ENCODE measurements at places on chromosomes 3 and 15. TPM values are rescaled to one million over a fixed set of nuclear protein-coding genes. Genes with fewer than 3 reads are reported as not detected.
A peak's percentile ranks its signal among the peaks of the same experiment; 100 is the strongest.

DNA sequence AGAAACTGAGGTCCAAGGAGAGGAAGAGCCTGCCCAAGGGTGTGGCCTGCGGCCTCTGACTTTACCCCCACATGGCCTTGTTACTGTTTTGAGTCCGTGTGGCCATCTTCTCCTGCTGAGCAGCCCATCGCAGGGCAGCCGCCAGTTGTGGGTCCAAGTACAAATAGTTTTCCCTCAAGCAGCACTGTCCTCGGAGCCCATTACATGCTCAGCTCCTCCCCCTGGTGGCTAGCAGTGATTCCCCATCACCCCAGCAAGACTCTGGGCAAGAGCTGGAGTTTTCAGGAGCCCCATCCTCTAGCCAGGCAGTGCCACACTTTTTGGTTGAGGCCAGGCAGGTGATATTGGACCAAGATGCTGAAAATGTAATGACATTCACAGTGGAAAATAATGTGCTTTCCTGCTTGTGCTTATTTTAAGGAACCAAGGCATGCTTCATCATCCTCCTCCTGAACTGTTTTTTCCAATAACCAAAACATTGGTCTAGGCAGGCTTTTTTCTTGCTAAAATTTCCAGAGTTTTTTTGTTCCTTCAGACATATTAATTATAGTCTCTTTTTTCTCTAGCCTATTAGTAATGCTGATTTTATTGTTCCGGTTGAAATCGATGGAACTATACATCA, 23.2 kb upstream of the VILL start:
- H3K36me3 ChIP-seq = no peaks in the 10 kb centered on the region
- H3K27ac ChIP-seq = no peak overlapping the region
- peak; percentile 26 for DNase-seq
- no peaks in the 10 kb centered on the region for H3K4me1 ChIP-seq
- H3K27me3 ChIP-seq = no peaks in the 10 kb centered on the region

DNA sequence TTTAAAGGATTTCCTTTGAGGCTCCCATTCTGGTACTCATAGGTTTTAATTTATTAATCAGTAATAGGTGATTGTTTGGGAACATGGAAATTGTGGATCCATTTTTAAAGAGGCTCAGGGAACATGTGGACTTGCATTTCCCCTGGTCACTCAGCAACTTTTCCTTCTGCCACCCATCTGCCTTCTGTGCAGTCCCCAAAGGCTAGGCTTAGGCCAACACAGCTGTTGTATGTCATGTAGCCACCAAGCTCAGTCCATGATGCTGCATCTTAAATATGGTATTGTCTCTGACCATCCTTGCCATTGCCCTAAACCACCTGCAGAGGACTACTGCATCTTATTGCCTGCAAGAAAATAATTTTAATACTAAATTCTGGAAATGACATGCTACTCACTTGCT, 416.7 kb upstream of the SEMA6D start:
- no peaks in the 10 kb centered on the region for H3K27me3 ChIP-seq
- H3K27ac ChIP-seq = no peak overlapping the region
- H3K4me3 ChIP-seq = no peak overlapping the region
- DNase-seq = no peak
- H3K36me3 ChIP-seq = no peaks in the 10 kb centered on the region

DNA sequence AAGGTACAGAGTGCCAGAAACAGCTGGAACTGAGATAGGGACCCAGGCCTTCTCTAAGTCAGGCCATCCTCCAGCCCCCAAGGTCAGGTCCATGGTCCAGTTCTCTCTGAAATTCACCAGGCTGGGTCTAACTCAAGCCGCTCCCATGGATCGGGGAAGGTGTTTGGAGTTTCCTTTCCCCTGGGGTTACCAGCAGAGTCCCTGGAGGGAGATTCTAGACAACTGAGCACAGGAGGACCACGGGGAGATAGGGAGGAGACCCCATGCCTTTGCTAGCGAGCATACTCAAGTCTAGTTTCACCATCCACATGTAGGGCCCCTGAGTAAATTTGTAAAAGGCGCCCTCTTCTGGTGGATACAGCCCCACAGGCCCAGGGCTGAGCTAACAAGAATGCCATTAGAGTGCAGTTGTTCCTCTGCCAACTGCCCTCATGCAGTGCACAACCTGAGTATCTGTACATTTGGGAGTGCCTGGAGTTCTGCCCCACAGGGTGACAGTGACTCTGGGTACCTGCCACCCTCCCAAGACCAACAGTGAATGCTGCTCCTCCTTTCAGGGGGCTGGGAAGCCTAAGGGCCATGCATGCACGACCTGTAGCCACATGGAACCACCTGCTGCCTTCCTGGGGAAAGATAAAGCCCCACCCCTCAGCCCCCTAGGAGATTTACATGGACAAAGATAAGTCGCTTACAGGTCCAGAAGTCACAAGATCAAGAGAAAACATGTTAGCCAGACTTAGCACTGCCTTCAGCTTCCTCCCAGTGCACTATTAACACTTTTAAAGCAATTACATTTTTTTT, 89.0 kb downstream of the IQSEC1 start:
- no peak overlapping the region for H3K4me3 ChIP-seq
- no peaks in the 10 kb centered on the region for H3K36me3 ChIP-seq
- H3K27me3 ChIP-seq = no peaks in the 10 kb centered on the region
- H3K27ac ChIP-seq = no peak overlapping the region
- no peaks in the 10 kb centered on the region for H3K4me1 ChIP-seq

- DNase-seq = peak; percentile 79
- peak overlapping the region; percentile 41 for H3K27ac ChIP-seq
- H3K27me3 ChIP-seq = no peaks in the 10 kb centered on the region
- peaks cover 25% of the 10 kb centered on the region for H3K4me1 ChIP-seq
- H3K36me3 ChIP-seq = no peaks in the 10 kb centered on the region
- no peak overlapping the region for H3K4me3 ChIP-seq
Measured at GRCh38 chr3:127172781-127173515, 20.0 kb upstream of the PRR23E start.

GRCh38 chr15:88115486-88116152, 140.9 kb downstream of the NTRK3 start:
- DNase-seq = peak; percentile 56
- H3K27ac ChIP-seq = no peak overlapping the region
- no peaks in the 10 kb centered on the region for H3K4me1 ChIP-seq
- H3K27me3 ChIP-seq = no peaks in the 10 kb centered on the region
- H3K4me3 ChIP-seq = no peak overlapping the region
- no peaks in the 10 kb centered on the region for H3K36me3 ChIP-seq

DNA sequence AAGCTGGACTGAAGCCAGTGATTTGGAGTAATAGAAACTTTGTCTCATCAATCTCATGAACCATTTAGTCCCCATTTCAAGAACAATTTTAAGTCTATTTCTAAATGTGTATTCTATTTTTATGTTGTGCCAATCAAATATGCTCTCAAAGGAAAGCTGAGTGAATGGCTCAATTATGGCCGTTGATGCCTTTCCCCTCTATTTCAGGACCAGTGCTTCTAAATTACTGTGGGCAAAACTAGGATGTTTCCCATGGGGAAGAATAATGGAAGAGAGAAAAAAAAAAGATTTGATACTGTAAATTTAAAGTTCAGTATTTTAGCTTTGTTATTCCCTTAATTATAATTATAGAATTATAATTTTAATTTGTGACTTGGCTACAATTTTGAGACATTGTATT, 110.1 kb downstream of the CADM2 start:
- DNase-seq = no peak
- H3K4me1 ChIP-seq = no peaks in the 10 kb centered on the region
- H3K4me3 ChIP-seq = no peak overlapping the region
- no peaks in the 10 kb centered on the region for H3K36me3 ChIP-seq
- no peak overlapping the region for H3K27ac ChIP-seq

- no peak overlapping the region for H3K4me3 ChIP-seq
- no peaks in the 10 kb centered on the region for H3K4me1 ChIP-seq
- no peaks in the 10 kb centered on the region for H3K36me3 ChIP-seq
- DNase-seq = no peak
- H3K27ac ChIP-seq = no peak overlapping the region
Measured at GRCh38 chr3:75015280-75015679, 400.8 kb upstream of the CNTN3 start.

DNA sequence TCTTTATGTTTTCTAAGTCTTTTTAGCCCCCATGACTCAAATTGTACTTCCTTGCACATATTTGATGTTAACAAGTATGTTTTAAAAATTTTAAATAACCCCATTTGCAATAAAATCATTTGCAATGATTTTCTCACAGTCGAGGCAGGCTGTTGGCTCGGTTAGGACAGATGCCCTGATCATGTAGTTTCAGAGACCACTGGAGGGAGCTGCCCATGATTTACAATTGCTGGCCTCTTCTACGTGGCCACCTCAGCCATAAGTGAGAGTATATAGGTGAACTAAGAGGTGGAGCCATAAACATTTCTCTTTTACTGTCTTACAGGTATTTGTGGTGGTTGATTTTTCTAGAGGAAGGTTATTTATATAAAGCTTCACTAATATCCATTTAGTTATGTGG, 1.7 kb downstream of the DTWD1 start:
- H3K4me3 ChIP-seq = no peak overlapping the region
- no peak overlapping the region for H3K27ac ChIP-seq
- H3K27me3 ChIP-seq = no peaks in the 10 kb centered on the region
- peaks cover 7% of the 10 kb centered on the region for H3K36me3 ChIP-seq

DNA sequence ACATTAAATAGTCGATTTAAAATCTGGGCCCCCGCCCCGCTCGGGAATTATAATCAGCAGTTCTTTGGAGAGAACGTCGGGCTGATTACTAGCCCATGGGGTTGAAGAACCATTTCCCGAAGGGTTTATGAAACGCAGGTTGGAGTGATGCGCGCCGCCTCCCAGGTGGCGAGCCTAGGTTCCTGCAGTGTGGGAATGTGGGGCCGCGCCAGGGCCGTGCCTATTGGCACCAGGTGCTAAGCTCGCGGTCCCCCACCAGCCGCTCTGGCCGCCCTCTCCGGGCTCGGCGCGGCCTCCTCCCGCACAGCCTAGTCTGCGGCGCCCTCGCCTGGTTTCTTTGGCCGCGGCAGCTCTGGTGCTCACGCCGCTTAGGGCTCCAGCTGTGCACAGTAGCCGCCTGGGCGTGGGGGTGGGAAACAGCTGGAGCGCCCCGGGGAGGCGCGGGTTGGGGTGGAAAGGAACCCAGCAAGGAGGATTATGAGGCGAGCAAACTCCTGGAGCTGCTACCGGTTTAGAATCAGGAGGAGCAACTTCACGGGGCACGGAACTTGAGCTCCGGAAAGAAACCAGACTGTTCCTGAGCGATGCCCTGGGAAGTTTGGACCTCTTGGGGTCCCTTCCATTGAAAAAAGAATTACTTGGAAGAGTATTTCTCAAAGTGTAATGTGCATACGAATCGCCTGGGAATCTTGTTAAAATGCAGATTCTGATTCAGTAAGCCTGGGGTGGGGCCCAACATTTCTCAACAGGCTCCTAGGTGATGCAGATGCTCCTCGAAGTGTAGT, 5.6 kb upstream of the MECOM start:
- no peak overlapping the region for H3K27ac ChIP-seq
- no peaks in the 10 kb centered on the region for H3K36me3 ChIP-seq
- H3K27me3 ChIP-seq = peaks cover 67% of the 10 kb centered on the region
- peak overlapping the region; percentile 52 for H3K4me3 ChIP-seq
- peak; percentile 33 for DNase-seq

- H3K27me3 ChIP-seq = no peaks in the 10 kb centered on the region
- H3K4me1 ChIP-seq = no peaks in the 10 kb centered on the region
- H3K27ac ChIP-seq = no peak overlapping the region
Measured at GRCh38 chr3:193407112-193407511, 28.6 kb upstream of the ATP13A5 start.

GRCh38 chr3:20353286-20353685, 167.3 kb upstream of the SGO1 start:
- H3K4me1 ChIP-seq = no peaks in the 10 kb centered on the region
- no peaks in the 10 kb centered on the region for H3K36me3 ChIP-seq
- H3K4me3 ChIP-seq = no peak overlapping the region
- H3K27me3 ChIP-seq = no peaks in the 10 kb centered on the region
- H3K27ac ChIP-seq = no peak overlapping the region
- DNase-seq = no peak

DNA sequence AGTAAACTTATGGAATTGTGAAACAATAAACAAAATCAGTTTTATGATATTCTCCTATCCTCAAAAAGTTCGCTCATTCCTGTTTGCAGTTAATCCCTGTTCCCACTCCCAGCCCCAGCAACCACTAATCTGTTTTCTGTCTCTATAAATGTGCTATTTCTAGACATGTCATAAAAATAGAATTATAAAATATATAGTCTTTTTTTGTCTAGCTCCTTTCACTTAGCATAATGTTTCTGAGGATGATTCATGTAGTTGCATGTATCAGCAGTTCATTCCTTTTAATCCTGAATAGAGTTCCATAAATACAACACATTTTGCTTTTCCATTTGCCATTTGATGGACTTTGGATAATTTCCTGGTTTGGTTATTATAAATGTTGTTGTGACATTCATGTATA, 140.0 kb downstream of the KCNAB1 start:
- no peak overlapping the region for H3K27ac ChIP-seq
- no peaks in the 10 kb centered on the region for H3K4me1 ChIP-seq
- no peaks in the 10 kb centered on the region for H3K36me3 ChIP-seq
- no peak overlapping the region for H3K4me3 ChIP-seq
- H3K27me3 ChIP-seq = peaks cover 3% of the 10 kb centered on the region

- no peaks in the 10 kb centered on the region for H3K27me3 ChIP-seq
- no peaks in the 10 kb centered on the region for H3K36me3 ChIP-seq
- H3K4me3 ChIP-seq = no peak overlapping the region
- no peak overlapping the region for H3K27ac ChIP-seq
- H3K4me1 ChIP-seq = no peaks in the 10 kb centered on the region
Measured at GRCh38 chr15:54517366-54517765, 539.1 kb downstream of the UNC13C start.

DNA sequence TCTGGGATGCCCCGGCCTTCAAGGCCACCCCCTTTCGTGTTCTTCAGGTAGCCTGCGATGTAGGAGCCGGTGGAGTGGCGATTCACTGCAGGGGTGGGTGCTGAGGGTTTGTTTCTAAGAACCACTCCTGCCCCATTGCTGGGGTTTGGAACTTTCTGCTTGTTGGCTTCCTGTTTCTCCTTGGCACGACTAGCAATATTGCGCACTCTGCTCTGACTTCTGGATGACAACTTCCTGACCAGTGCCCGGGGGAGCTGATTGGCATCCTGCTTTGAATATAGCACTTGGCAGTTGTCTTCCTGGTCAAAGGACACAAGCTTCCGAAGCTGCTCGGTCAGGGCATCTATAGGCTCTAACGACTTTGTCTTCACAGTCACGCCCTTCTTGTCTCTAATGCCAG, 187.6 kb upstream of the STRIT1 start:
- no peak overlapping the region for H3K27ac ChIP-seq
- H3K27me3 ChIP-seq = no peaks in the 10 kb centered on the region
- no peak for DNase-seq
- H3K4me1 ChIP-seq = no peaks in the 10 kb centered on the region

SPINK8 gene
- not detected for total RNA-seq

HTD2 gene
- total RNA-seq = 7.7 TPM

TLR9 gene
- total RNA-seq = 0.25 TPM

CASR gene
- total RNA-seq = not detected

TMEM40 gene
- 2.0 TPM for total RNA-seq

CRYBG3 gene
- 13.0 TPM for total RNA-seq

NOX5 gene
- 0.09 TPM for total RNA-seq

FGF12 gene
- 1.8 TPM for total RNA-seq

LINS1 gene
- total RNA-seq = 10.7 TPM

CYP1A2 gene
- not detected for total RNA-seq

GNAT1 gene
- total RNA-seq = not detected
